ENCODE measurements at places on chromosomes 6 and 20. TPM values are rescaled to one million over a fixed set of nuclear protein-coding genes. Genes with fewer than 3 reads are reported as not detected.

DNA sequence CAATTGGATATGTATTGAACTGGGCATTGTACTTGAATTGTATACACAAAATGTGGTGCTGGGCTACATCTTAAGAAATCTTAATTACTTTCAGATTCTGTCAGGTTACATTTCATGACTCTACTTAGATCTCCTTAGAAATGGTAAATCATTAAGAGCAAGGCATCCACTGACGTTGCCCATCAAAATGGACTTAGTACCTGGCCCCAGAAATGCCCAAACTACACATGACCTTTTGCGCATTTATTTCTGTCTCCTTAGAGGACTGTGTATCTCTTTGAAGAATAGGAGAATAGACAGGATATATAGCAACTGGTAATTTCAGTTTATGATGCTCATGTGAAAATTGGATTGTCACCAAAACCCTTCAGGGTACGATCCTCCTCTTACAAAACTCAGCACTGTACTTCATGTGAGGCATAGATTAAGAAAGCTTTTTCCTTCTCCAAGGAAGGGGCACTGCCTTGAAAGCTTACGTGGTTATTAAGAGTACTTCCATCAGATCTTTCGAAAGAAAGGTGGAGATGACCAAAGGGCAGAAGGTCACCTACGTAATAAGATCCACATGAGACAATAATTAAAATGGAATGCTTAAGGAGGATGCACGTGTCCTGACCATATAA is 61.4 kb upstream of the BMP2 start:
- no peak for DNase-seq

DNA sequence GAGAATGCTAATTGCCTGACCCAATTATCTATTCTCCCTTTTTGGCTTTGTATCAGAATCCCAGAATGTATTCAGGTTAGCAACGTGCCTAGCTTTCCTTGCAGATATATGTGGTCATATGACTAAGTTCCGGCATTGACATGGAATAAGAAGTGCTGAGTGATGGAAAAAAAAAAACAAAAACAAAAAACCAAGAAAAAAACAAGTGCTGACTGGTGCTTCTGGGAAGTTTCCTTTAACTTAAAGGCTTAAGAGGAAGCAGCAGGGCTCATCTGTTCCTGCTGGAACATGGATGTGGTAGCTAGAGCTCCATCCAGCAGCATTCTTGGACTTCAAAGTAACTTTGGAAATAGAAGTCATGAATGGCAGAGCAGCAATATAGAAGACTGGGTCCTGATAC is 10.4 kb upstream of the RPF2 start:
- DNase-seq: no peak

Gene PTGIS
- polyA plus RNA-seq: 134 TPM

Gene UBD
- polyA plus RNA-seq: 2.0 TPM
